Fibroblast of skin of right biceps (primary cell): ENCODE measurements at places on chromosomes 7 and 10.

DNA sequence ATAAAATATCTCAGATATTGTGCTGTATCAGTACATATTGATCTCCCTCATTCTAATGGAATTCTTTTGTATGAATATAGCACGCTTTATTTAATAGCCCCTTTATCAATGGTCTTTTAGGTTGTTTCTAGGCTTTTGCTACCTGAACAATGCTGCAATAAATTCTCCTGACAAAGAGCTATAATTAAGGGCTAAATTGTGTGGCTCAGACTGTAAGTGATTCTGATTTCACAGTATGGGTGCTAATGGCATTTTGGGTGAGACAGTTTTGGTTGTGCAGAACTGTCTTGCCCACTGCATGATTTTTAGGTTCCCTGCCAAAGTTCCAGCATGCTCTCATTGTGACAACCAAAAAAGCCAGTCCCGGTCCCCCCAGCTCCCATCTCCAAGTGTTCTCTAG lies 363.2 kb downstream of the REEP3 start:
- DNase-seq, result no peak

DNA sequence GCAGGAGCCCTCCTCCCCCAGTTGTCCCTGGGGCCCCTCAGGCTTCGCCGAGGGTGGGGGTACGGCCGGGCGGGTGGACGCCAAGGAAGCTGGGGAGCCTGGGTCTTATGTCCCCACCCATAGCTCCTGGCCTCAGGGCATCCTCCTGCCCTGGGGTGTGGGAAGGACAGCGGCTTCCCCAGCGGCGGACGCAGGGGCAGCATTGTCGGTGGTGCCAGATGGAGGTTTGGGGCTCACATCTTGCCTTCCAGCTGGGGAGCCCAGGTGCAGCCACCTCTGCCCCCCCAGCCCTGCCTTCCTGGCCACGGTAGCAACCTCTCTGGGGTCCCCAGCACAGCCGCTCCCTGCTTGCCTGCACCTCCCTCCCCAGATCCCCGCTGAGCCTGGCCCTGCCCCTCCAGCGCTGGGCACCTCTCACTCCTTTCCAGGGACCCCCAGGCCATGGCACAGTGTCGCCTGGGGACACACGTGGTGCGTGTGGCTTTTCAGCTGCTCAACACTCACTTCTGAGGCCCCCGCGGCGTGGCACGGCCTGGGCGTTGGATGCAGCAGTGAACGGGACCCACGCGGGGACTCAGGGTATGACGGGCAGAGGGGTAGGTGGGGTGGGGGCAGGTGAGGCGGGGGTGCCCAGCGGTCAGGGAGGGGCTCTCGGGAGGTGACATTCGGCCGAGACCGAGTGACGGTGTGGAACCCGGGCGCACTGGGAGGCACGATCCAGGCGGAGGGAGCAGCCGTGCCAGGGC lies 53.1 kb downstream of the UNCX start:
- DNase-seq, result no peak

DNA sequence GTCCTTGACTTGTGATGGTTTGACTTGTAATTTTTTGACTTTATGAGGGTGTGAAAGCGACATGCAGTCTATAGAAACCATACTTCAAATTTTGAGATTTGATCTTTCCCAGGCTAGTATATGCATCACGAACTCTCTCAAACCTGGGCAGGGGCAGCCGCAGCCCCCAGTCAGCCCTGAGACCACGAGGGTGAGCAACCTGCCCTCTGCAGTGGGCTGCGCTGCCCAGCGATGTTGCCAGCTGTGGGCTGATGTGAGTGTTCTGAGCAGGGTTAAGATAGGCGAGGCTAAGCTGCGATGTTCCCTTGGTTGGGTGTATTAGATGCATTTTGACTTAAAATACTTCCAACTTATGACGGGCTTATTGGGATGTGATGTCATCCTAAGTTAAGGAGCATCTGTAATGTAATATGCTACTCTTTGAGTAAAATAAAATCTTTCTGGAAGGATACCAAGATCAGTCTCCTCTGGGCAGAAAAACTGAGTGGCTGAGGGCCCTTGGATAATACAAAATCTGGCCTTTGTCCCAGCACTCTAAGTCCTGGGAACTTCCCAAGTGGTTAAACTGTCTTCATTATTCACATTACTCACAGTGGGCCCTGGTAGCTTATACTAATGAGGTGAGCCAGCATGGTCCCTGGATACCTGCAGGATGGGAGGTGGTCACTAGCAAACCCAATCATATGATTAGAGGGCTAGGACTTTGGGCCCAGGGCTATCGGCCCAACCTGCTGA lies 28.4 kb upstream of the CNPY1 start:
- DNase-seq, result no peak

GRCh38 chr7:124688991-124689390 lies 76.6 kb downstream of the GPR37 start:
- DNase-seq, result no peak

DNA sequence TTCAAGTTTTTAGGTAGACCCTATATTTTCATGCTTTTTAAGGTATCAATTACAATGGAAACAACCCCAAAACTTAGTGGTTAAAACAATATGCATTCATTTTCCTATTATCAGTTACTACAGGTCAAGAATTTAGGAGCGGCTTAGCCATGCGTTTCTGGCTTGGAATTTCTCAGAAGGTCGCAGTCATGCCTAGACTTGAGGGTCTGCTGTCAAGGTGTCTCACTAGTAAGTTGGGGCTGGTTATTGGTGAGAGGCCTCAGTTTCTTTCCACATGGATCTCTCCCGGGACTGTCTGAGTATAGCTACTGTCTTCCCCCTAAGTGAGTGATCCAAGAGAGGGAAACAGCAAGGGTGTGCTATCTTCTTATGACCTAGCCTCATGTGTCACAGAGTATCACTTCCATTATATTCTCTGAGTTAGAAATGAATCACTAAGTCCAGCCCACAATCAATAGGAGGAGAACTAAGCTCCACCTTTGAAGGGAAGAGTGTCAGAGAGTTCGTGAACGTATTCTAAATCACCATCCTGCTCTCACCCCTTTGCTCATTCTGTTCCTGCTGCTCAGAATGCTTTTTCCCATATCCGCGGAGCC lies 80.5 kb downstream of the RTKN2 start:
- no peak for DNase-seq
